M059J (cell line): ENCODE measurements at places on chromosomes 2 and 18. TPM values are rescaled to one million over a fixed set of nuclear protein-coding genes. Genes with fewer than 3 reads are reported as not detected.

Gene GAL3ST2
- total RNA-seq = not detected in 2 replicates

Gene ADRA2B
- not detected in 2 replicates for total RNA-seq

Gene CCDC74A
- total RNA-seq = 8.2 and 10.4 TPM in 2 replicates

Gene MERTK
- total RNA-seq = 0.25 TPM in 1 of 2 replicates, not detected in the other

Gene PDE11A
- 0.49 and 2.0 TPM in 2 replicates for total RNA-seq

Gene CHRNG
- total RNA-seq = not detected in 2 replicates

Gene MBD1
- total RNA-seq = 64.0 and 64.1 TPM in 2 replicates

Gene FAM161A
- total RNA-seq = 1.7 and 2.0 TPM in 2 replicates

- peak; percentile 98 for DNase-seq
These were observed 95.8 kb downstream of the SPP2 start for GRCh38 chr2:234146087-234146826.

GRCh38 chr2:96408616-96409015 lies 73.0 kb downstream of the NCAPH start:
- peak; percentile 55 for DNase-seq

DNA sequence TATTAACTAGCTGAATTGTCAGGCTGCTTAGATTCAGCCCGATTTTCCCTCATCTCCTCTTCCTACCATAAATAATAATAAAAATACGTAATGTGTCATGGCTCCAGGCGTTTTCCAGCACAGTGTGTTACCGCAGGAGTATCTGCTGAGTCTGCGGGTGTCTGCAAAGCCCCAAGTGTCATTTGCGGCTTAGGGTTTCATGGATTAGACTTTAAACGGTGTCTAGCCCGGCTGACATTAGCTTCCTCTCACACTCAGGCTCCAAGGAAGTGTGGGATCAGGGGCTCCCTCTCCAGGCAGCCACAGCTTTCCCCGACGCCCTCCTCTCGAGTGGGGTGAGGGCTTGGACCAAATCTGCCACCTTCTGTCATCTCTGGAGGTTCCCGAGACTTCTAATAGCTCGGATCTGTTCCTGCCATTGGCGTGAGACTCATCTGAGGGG lies 14.1 kb upstream of the HOXD1 start:
- peak; percentile 66 for DNase-seq

GRCh38 chr18:74399091-74399887 lies 57.8 kb downstream of the DIPK1C start:
- no peak for DNase-seq

GRCh38 chr2:239233576-239233975 lies 167.2 kb downstream of the HDAC4 start:
- no peak for DNase-seq

DNA sequence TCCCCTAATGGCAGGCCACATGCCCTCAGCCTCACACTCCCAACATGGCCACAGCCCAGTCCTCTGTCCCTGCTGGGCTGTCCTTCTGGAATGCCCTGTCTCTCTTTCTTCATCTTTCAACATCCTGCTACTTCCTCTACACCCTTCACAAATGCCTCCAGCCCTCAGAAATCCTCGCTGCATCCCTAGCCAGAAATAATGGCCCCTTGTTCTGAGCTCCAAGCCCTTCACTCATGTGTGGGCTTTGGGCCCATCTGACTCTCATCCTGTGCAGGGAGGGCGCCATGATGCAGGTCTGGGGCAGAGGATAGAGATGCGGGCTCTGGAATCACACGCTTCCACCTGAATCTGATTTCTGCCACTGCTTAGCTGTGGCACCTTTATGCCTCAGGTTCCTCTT lies 181.9 kb downstream of the TNS1 start:
- DNase-seq = no peak

DNA sequence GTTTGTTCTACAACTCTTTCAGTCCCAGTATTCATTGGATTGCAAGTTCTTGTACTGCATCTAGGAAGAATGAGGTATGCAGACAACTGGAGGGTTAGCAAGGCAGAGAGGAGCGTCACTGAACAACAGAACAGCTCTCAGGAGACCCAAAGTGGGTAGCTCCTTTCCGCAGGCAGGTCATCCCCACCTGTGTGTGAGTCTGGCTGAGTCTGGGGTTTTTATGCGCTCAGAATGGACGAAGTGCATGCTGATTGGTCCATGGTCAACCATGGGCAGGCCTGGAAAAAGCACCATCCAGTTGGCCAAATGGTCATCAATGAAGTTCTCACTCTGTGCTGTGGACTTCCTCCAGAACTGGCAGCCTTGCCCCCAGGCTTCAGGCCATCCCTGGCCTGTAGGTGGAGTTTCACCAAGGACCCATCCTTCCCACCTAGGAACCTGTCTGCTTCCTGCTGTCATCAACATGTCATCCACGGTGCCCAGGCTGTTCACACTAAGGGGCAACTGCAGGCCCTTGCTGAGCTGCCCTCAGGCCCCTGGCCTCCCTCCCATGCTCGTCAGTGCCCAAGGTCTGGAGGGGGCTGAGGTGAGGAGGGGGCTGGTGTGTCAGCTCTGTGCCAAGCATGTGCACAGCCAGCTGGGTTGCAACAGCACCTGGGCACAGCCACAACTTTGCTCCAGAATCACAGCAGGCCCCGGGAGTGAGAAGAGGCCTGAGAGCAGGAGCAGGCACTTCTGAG lies 11.1 kb upstream of the TFCP2L1 start:
- DNase-seq = no peak

DNA sequence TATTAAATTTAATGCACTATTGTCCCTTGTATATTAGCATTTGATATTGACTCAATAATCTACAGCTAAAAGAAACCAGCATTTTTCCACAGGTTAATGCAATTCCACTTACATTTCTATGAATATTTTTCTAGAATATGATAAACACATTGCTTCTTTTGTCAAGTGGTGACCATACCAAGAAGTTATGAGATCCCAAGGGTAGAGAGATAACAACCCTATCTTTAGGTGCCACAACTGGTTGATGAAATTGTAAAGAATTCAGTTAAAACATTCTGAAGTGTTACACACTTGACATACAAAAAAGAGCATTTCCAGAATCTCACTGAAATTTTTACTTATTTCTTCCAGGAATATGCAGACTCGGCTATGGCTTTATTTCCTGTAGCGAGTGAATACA lies 56.0 kb downstream of the ABCG8 start:
- DNase-seq = no peak

- DNase-seq = no peak
These were observed at the start of gene M1AP for GRCh38 chr2:74648009-74648443. Gene M1AP, minus strand, starts transcription at chr2:74648330. Its CDS starts 8,055 bp downstream, at chr2:74640275.

DNA sequence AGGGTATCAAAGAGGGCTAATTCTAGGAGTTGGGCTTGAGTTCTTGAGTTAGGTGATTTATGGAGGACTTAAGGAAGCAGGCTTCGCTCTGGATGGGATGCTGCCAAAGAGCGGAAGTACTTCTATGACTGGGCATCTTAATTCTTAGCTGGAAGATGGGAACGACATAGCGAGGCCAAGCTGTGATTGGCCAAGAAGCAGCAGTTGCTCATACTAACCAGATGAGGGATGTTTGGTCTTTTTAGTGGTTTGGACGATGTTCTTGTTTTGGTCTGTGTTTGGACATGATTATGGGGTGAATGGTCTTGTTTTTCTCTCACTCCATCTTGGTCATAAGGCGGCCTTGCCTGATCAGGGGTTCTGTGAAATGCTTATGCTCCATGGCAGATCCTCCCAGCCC lies 133.7 kb downstream of the MSH2 start:
- DNase-seq = no peak

DNA sequence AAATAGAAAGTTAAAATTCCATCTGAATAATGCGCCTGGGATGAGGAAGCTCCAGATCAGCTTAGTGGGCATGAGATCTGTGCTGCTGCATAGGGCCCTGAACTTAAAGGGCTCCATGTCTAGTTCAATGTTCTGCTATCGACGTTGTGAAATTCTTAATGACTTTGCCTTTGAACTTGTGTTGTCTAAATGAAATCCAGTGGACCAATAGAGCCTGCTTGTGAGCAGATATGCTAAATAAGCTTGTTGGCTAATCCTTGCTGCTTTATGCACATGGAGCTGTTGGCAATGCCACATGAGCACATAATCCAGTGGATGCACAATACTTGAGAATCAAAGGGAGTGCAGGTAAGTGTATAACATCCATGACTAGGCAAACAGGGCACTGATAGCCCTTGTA lies 228.6 kb downstream of the TNS1 start:
- no peak for DNase-seq

- no peak for DNase-seq
These were observed 1074.7 kb upstream of the NXPH2 start for GRCh38 chr2:139854769-139855483.

GRCh38 chr2:62363166-62363565 lies 142.8 kb downstream of the TMEM17 start:
- DNase-seq = no peak

GRCh38 chr2:236665572-236666118 lies 96.0 kb downstream of the ACKR3 start:
- peak; percentile 61 for DNase-seq

DNA sequence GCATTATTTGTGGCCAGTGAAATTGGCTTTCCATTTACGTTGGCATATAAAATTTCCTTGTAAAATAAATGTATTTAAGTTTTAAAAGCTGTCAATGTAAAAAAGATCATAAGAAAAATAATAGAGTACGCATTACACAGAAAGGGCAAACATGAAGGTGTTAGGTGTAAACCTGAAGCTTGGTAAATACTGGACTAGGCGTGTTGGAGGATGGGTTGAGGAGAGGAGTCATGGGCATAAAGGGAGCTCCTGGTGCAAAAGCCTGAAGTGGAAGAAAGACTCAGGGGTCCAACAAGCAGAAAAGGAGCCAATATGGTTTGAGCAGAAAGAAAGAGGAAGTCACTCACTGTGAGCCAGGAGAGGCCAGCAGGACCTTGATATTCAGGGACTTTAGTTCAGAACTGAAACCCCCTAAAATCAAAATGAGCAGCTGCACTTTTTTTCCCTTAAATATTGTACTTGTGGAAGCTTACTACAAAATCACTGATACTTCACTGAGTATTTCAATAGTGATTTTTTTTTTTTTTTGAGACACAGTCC lies 24.4 kb downstream of the SP5 start:
- DNase-seq = no peak
